ENCODE measurements at places on chromosomes 2 and 18.

- DNase-seq = no peak
These were observed 3.1 kb upstream of the MATN3 start for GRCh38 chr2:20015482-20016083.

- no peak for DNase-seq
These were observed 675.6 kb upstream of the CELF4 start for GRCh38 chr18:38241216-38241615.

DNA sequence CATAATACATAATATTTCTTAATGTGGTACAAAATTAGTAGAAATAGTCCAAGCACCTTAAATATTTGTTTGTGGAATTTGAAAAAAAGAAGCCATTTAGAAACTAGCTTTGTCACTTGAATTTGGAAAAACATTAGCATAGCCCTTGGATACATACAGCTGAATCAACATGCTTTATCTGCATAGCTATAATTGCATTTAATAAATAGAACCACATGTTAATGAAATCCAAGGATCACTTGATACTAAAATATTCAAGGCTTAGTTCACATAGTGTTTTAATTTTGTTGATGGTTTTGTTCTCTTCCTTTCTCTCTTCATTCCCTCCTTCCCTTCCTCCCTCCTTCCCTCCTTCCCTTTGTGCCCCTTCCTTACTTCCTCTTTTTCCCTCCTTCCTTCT, 169.4 kb upstream of the NRXN1 start:
- DNase-seq = no peak

- DNase-seq = no peak
These were observed 222.9 kb downstream of the PTPRM start for GRCh38 chr18:7789856-7790552.

- peak; percentile 35 for DNase-seq
These were observed at the start of gene ALK for GRCh38 chr2:29921560-29921915. TSS of gene ALK (minus strand) at chr2:29921586. CDS start at chr2:29920659, 927 bp downstream.

DNA sequence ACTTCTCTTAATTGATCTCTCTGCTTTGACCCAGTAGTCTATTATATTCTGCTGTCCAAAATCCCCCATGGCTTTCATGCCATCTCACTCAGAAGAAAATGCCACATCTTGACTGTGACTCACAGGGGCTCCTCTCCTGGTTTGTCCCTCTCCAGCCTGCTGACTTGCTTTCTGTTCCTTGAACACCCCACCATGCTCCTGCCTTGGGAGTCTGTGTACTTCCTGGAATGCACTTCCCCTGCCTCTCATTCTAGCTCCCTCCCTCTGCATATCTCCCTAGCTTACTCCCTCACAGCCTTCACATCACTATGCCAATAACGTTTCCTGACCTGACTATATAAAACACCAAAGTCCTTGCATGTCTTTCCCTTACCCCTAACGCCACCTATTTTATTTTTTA, 167.2 kb downstream of the TRIB2 start:
- DNase-seq = no peak

- no peak for DNase-seq
These were observed 61.1 kb upstream of the TNP1 start for GRCh38 chr2:216920937-216921456.

- DNase-seq = no peak
These were observed 227.9 kb upstream of the SIX2 start for GRCh38 chr2:45237128-45237527.

DNA sequence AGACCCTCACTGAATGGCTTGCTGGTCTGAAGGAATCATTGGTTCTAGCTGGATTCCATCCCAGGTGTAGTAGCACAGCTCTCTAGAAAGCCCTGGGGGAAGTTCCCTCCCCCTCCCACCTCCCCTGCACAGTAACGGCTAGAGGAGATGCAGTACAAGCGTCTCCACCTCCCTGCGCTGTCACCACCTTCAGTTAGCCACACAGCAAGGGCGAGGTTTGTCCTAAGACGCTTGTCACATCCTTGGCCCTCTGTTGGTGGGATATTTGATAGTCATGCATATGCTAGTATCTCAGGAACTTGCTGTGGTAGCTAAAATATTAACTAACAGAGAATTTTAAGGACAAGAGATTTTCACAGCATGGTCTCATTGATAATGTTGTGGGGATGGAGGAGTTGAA, 19.4 kb downstream of the TRAPPC12 start:
- DNase-seq = no peak

DNA sequence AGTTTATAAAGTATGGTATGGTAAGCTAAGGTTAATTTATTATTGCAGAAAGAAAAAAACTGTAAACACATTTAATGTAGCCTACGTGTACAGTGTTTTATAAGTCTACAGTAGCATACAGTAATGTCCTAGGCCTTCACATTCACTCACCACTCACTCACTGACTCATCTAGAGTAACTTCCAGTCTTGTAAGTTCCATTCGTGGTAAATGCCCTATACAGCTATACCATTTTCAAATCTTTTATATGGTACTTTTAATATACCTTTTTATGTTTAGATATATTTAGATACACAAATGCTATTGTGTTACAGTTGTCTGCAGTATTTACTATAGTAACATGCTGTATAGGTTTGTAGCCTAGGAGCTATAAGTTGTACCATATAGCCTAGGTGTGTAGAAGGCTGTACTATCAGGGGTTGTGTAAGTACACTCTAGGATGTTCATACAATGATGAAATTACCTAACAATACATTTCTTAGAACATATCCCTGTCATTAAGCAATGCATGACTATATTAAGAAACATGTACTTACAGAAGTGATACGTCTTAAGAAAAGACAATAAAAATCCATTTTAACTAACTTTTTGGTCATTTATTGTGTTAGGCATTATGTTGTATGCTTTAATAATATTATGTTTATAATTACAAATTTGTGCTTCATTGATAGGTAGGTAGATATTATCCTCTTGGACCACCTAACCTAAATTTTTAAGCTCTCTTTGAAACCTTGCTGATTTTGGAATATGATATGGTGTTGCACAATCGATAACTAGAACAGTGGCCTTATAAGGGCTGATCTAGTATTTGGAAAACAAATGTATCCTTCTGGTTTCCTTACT, 51.9 kb downstream of the VRK2 start:
- DNase-seq = no peak

- DNase-seq = no peak
These were observed 160.4 kb downstream of the SMAD7 start for GRCh38 chr18:48790226-48790863.

DNA sequence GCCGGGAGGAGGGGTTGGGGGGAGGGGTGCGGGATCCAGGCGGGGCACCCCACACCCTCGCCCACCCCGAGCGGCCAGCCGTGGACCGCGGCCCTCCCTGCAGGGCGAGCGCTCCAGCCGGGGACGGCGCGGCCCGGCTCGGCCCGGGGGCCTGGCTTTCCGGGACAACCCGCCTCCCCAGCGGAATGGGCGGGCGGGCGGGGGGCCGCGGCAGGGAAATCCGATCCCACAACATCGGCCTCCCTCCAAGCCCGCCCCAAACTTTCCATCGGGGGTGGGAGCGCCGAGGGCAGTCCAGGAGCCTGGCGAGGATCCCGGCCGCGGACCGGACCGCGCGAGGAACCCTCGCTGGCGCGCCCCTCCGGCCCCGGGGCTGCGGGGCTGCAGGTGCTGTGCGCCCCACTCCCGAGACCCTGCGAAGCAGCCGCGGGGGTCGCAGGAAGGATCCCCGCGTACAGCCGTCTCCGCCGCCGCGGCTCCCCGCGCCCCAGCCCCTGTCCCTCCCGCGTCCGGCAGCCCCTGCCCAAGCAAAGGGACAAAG, 529 bp downstream of the SEMA4C start:
- DNase-seq = no peak

DNA sequence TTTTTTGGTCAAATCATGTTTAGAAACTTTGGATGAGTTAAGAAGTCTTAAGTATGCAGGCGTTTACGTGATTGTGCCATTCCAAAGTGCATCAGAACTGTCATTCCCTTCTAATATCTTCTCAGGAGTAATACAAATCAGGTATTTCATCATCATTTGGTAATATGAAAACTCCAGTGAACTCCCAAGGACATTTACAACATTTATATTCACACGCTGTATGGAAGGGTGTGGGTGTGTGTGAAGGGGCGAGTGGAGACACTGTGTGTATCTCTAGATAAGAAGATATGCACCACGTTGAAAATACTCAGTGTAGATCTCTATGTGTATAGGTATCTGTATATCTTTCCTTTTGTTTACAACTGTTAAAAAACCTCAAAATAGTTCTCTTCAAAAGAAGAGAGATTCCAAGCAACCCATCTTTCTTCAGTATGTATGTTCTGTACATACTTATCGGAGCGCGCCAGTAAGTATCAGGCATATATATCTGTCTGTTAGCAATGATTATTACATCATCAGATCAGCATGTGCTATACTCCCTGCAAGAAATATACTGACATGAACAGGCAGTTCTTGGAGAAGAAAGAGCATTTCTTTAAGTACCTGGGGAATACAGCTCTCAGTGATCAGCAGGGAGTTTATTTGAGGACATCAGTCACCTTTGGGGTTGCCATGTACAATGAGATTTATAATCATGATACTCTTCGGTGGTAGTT, 29.3 kb downstream of the COX7A2L start:
- no peak for DNase-seq

GRCh38 chr18:49028091-49028490, 77.3 kb upstream of the SMAD7 start:
- DNase-seq = no peak
